ENCODE measurements at places on chromosomes 6 and 20. TPM values are rescaled to one million over a fixed set of nuclear protein-coding genes. Genes with fewer than 3 reads are reported as not detected.

Gene SNX3
- polyA plus RNA-seq = 221 TPM

DNA sequence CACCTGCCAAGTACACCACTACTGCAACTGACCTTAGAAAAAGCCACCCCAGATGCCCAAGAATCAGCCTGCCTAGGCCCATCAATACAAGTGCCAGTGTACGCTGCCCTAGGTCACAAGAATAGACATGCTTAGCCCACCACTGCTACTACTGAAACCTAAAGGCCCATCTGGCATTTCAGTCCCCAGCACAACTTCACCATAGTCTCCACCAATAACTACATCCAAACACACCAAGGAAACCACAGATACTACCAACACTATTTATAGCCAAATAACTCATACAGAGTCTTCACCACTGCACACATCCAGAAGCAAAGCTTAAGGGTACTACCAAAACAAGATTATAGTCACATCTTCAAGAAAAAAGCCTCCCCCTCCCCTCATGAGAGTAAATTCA is 28.2 kb downstream of the TREML4 start:
- no peak for DNase-seq

DNA sequence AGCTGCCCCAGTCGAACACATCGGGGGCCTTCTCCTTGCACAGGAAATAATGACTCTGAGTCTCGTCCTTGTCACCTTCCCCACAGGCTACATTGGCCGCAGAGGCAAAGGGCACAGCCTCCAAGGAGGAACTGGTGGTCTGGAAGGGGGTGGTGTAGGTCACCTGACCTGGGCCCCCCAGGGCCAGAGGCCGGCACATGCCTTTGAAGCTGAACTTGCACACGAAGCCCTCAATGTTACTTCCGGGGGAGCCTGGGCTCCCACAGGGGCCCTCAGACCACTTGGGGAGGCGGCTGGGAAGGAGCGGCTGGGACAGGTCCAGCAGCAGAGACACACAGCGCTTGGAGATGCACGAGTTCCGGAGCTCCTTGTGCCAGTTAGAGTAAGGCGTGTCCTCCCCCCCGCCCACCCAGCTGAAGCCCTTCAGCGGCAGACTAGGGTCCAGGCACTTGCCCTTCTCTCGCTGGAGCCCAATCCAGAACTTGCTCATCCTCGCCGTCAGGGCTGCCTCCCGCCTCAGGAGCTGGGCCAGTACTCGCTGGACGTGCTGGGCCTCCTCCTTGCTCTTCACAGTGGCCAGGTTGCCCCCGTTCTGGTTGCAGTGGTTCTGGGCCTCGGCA is 578 bp downstream of the CD93 start:
- no peak for DNase-seq

- no peak for DNase-seq
Measured at GRCh38 chr6:84953111-84953755, 188.8 kb upstream of the TBX18 start.

DNA sequence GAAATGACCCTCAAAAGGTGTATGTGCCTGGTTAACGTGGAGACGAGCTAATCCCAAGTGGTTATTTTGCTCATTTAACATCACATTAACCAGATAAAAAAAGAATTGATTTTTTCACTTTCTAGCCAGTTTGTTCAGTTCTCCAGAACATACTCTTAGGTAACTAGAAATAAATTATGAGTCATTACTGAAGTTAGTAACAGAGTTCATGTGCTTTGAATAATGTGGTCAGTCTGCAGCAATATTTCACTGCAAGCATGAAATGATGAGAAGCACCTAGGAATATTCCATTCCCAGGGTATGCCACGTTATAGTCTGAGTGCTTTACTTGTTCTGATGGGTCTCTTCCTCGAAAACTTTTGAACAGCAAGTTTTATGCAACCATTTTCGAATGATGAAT is 138.3 kb upstream of the INSM1 start:
- DNase-seq = no peak

- DNase-seq = no peak
Measured at GRCh38 chr6:41174610-41175009, 11.7 kb upstream of the TREM2 start.

DNA sequence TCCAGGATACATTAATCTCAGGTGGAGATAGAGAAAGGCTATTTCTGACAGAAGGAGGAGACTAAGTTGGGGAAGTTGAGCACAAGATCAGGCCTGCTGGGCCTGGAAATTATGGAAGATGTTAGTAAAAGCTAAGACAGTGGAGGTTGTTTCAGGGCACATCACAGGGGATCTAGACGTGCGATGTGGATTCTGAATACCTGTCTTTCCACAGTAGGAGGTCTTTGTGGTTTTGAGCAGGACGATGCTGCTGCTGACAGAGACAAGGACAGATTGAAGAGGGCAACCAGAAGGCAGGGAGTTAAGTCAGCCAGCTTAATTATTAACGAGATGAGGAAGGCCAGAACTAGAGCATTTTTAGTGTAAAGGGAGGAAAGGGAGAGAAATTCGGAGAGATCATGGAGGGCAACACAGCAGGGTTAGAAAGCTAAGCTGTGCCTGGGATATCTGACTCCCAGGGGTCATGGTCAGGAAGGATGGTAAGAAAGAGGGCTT is 384.9 kb downstream of the MAFB start:
- DNase-seq = no peak

- no peak for DNase-seq
Measured at GRCh38 chr6:16985513-16986284, 116.2 kb upstream of the STMND1 start.
